ENCODE measurements at places on chromosomes 6 and 20.

DNA sequence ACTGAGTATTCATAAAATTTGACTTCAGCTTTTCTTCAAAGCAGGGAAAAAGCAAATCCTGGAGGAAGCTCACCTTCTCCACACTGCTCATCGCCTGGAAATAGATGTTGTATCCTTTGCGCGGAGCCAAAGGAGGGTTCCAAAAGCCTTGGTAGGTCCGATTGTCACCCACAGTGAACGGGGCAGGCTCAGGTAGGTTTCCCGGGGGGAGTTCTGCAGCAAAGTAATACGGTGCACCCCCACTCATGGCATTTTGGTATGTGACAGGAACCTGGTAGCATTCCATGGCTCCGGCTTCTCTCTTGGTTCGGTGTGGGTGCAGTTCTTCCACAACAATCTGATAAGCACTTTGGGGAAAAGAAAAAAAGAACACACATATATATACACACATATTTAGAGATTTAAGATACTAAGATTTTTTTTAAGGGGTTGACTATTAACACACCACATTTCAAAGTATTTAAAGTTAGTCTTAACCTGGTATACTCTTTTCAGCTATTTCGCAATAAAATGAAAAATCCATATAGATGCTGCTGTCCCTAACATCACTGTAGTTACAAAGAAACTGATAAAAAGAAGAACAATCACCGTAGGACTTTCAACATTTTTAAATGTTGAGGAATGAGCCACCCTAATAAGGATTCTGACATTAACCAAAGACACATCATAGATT, 166.7 kb upstream of the THEMIS start:
- no peak overlapping the region for H3K4me3 ChIP-seq
- H3K27me3 ChIP-seq: no peaks in the 10 kb centered on the region
- no peaks in the 10 kb centered on the region for H3K4me1 ChIP-seq
- H3K27ac ChIP-seq: no peak overlapping the region
- H3K36me3 ChIP-seq: no peaks in the 10 kb centered on the region
- DNase-seq: no peak

DNA sequence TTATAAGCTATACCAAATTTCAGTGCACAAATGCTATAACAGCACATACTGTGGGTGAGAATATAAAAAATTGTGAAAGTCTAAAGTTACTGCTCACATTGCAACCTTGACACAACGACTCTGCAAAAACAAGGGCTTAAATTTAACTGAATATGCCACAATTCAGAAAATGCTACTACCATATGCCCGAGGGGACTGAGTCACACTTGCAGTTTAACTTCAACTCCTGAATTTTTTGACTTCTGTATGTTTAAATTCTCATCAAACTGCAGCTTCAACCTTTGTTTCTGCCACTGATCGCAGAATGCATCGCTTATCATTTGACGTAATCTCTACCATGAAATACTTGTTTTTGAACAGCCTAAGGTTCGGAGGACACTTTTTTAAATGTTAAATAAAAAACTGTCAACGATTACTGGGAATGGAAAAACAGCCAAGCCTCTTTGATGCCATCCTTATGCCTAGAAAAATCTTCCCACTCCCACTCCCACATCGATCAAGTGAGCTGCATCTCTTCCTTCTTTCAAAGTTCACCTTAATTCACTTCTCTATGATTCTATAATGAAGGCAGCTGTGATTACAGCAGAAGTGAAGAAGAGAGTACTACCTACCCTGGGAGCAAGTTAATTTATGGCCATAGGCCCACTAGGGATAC, 136.5 kb downstream of the ATXN1 start:
- H3K4me3 ChIP-seq: no peak overlapping the region
- H3K27ac ChIP-seq: no peak overlapping the region
- H3K36me3 ChIP-seq: peaks cover 34% of the 10 kb centered on the region

- no peaks in the 10 kb centered on the region for H3K36me3 ChIP-seq
- DNase-seq: no peak
- no peak overlapping the region for H3K27ac ChIP-seq
- H3K27me3 ChIP-seq: peaks cover 8% of the 10 kb centered on the region
Measured at GRCh38 chr20:17794400-17794799, 94.6 kb downstream of the BANF2 start.

- no peak for DNase-seq
- no peaks in the 10 kb centered on the region for H3K36me3 ChIP-seq
- no peak overlapping the region for H3K4me3 ChIP-seq
- no peak overlapping the region for H3K27ac ChIP-seq
Measured at GRCh38 chr6:36793913-36794712, 45.1 kb downstream of the CPNE5 start.

DNA sequence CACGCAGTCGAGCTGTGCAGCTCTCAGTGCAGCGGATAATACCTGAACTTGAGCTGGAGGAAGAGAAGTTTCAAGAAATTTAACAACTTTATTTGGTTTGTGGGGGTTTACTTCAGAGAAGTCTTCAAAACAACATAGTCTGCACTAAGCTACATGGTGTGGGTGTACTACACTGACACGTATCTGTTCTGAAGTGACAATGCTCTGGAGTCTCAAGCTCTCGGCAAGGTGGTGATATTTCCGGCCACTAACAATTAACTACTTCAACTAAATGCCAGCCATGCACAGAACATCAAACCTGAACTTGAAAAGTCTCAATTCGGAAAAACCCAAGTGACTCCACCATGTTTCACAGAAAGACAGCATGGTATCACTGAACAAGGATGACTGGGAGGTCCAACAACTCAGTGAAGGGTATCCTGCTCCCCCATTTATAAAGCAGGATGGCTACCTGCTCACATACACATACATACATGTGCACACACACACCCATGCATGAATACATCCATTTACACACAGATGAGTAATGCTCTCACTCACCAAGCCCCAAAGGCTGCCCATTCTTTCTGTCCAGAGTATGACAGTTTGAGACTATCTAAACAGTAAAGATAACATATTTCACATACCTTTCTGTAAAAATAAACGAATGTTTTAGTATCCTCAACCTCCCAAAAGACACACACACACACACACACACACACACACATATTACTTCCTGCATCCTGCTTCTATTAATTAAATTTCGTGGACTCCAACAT, 15.4 kb upstream of the ANKRD60 start:
- H3K4me1 ChIP-seq: no peaks in the 10 kb centered on the region
- no peaks in the 10 kb centered on the region for H3K27me3 ChIP-seq
- H3K4me3 ChIP-seq: no peak overlapping the region
- no peak overlapping the region for H3K27ac ChIP-seq
- no peak for DNase-seq

- no peak overlapping the region for H3K4me3 ChIP-seq
- no peak for DNase-seq
- no peaks in the 10 kb centered on the region for H3K36me3 ChIP-seq
- no peak overlapping the region for H3K27ac ChIP-seq
- H3K4me1 ChIP-seq: no peaks in the 10 kb centered on the region
- peaks cover 4% of the 10 kb centered on the region for H3K27me3 ChIP-seq
Measured at GRCh38 chr6:130293800-130294199, 71.0 kb upstream of the SAMD3 start.

DNA sequence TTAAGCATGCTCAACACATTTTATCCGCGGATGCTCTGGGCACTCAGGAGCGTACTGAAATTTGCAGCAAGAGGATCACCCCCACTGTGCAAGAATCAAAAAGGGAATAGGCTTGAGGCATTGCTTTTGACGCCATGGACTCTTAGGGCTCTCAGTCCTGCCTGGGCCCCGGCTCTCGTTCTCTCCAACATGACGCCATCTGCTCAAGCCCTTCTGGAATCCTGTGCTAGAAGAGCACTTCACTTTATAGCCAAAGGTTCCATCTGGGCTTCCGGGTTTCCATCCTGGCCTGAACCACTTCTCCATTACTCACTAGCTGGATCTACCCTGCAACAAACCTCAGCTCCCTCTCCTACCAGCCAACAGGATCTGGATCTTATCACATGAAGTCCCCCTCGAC, 105.3 kb downstream of the FOXF2 start:
- H3K4me1 ChIP-seq: no peaks in the 10 kb centered on the region
- peaks cover 2% of the 10 kb centered on the region for H3K27me3 ChIP-seq
- no peak for DNase-seq

GRCh38 chr6:11009353-11009752, 34.8 kb downstream of the ELOVL2 start:
- H3K4me1 ChIP-seq: no peaks in the 10 kb centered on the region
- no peak overlapping the region for H3K4me3 ChIP-seq
- H3K27me3 ChIP-seq: peaks cover 11% of the 10 kb centered on the region
- H3K27ac ChIP-seq: no peak overlapping the region
- no peaks in the 10 kb centered on the region for H3K36me3 ChIP-seq

DNA sequence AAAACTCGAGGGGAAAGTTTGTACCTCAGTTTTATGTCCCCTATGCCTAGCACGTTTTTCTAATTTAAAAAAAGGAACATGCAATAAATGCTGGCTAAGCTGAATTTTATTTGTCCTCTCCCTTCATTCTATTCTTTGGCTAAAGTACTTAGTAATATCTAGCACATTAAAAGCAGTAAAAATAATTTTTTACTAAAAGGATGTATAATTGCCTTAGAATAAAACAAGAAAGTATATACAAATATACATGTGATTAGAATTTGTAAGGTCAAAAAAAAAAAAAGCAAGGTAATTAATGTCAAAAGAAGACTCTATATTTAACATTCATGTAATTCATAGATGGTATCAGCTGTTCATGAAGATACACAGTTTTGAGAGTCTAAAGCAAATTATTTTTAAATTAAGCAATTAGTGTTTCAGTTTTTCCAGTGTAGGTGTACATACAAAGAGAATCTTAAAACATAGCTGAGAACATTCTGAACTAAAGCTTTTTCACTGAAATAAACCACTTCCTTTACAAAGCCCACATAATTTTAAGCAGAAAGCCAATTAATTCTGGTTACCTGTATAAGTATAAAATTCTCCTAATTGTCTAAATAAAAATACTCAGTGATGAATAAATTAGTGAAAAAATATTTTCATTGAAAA, 32.4 kb downstream of the HBS1L start:
- H3K27me3 ChIP-seq: no peaks in the 10 kb centered on the region
- peaks cover 59% of the 10 kb centered on the region for H3K4me1 ChIP-seq
- H3K27ac ChIP-seq: peak overlapping the region; percentile 53
- H3K4me3 ChIP-seq: peak overlapping the region; percentile 8

DNA sequence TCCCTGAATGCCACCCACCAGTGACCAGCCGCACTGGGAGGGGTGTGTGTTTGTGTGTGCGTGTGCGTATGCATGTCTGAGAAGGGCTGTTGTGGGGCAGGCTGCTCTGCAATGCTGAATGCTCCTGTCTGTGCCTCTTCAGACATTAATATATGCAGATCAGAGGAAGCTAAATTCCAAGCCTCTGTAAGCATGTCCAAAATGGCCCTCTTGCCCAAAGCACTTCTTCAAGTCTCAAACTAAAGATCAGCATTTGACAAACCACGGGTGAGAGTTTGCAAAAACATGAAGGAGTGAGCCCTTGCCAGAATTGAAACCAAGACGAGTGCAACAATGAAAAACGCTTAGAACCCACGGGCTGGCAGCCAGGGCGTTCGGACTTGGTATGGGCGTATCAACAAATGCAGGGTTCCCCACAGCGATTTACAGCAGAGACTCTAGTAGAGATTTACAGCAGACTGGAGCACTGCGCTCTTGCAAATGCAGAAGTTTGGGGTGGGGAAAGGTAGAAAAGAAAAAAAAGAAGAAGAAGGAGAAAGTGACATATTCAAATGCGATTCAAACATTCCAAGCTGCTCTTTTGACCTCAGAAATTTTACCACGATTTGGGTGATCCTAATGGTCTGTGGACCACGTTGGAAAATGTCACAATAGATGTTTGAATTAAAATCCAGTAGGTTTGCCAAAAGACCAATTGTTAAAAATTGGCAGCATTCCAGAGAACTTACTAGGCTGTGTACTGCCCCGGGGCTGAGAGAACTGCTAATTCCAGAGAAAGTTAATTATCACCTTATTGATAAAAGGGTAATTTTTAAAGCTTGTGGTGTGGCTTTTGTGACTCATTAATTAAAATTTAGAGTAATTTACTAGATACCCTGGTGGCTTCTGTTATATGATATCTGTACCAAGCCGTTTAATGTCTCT, 3.5 kb downstream of the SCML4 start:
- peaks cover 88% of the 10 kb centered on the region for H3K4me1 ChIP-seq
- DNase-seq: peak; percentile 27
- peaks cover 7% of the 10 kb centered on the region for H3K36me3 ChIP-seq

- peaks cover 1% of the 10 kb centered on the region for H3K27me3 ChIP-seq
- H3K27ac ChIP-seq: no peak overlapping the region
- DNase-seq: no peak
- H3K36me3 ChIP-seq: no peaks in the 10 kb centered on the region
Measured at GRCh38 chr6:156026486-156027247, 571.0 kb upstream of the NOX3 start.

GRCh38 chr6:133544419-133544818, 303.3 kb downstream of the EYA4 start:
- no peak overlapping the region for H3K27ac ChIP-seq
- H3K4me1 ChIP-seq: no peaks in the 10 kb centered on the region
- H3K4me3 ChIP-seq: no peak overlapping the region
- DNase-seq: no peak
- no peaks in the 10 kb centered on the region for H3K36me3 ChIP-seq

GRCh38 chr20:44273231-44274215, 26.4 kb downstream of the GDAP1L1 start:
- no peak for DNase-seq
- no peaks in the 10 kb centered on the region for H3K36me3 ChIP-seq
- no peak overlapping the region for H3K4me3 ChIP-seq
- no peaks in the 10 kb centered on the region for H3K4me1 ChIP-seq

- peaks cover 11% of the 10 kb centered on the region for H3K4me1 ChIP-seq
- peak overlapping the region; percentile 56 for H3K4me3 ChIP-seq
- H3K27ac ChIP-seq: no peak overlapping the region
- no peak for DNase-seq
Measured at GRCh38 chr20:47786765-47787107, 1.5 kb upstream of the SULF2 start.

GRCh38 chr6:132961610-132962009, 147.2 kb downstream of the RPS12 start:
- H3K27ac ChIP-seq: no peak overlapping the region
- H3K4me3 ChIP-seq: no peak overlapping the region
- peaks cover 2% of the 10 kb centered on the region for H3K36me3 ChIP-seq
- DNase-seq: no peak
- peaks cover 23% of the 10 kb centered on the region for H3K4me1 ChIP-seq
- H3K27me3 ChIP-seq: peaks cover 23% of the 10 kb centered on the region

DNA sequence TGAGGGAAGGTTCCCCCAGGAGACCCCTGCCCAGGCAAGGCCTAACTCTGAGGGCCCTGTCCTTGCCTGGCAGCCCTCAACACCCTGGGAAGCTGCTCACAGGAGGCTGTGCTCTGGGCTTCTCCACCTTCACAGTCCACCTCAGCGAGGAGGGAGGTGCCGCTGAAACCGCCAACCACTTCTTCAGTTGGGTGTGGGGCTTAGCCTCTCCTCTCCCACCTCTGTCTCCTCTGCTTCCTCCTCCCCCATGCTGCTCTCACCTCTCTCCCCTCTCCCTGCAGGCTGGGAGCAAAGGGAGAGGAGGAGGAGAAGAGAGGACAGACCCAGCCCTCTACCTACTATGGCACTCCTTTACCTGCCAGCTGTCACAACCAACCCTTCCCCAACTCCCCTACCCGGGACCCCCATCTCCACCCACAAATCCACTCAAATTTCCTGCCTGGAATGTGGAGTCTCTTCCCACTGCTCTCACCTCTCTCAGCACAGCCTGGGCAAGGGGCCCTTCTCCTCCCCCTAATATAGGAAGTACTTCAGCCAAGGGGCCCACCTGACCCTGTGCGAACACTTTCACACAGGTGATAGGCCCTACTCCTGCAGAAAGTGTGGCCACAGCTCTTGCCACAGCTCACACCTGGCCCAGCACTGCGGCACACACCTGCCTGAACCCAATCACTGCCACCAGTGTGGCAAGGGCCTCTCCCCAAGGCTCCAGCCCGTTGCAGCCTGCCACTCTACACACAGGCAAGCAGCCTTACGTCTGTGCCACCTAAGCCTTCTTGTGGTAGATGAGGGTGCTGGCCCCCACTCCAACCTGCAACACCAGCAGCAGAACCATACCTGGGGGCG, 7.2 kb downstream of the RING1 start:
- peaks cover 21% of the 10 kb centered on the region for H3K4me1 ChIP-seq
- H3K27ac ChIP-seq: no peak overlapping the region
- no peak overlapping the region for H3K4me3 ChIP-seq
- peaks cover 14% of the 10 kb centered on the region for H3K36me3 ChIP-seq
- H3K27me3 ChIP-seq: peaks cover 47% of the 10 kb centered on the region
